Activated T-helper 9 cell treated with anti-CD3 and anti-CD28 coated beads, Interleukin-2, amount 50 U/mL, for 16 hours (primary cell): ENCODE measurements at places on chromosomes 2 and 18.

DNA sequence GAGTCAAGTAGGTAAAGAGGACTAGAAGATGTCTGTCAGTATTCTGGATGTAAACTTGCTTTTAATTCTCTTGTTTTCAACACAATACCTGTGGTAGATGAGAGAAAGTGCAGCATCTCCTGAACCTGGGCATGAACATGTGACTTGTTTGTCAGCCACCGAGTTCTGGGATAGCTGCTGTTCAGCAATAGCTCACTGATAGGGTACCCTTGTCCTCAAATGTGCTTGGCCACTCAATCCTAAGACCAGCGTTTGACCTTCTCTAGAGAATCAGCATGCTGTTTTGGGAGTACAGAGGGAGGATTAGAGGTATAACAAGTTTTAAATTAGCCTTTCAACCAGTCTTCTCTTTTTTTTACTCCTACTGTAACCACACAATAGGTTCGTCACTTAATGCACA is 23.2 kb downstream of the RPIA start:
- DNase-seq, result no peak

GRCh38 chr2:49917654-49918053 is 763.3 kb upstream of the FSHR start:
- no peak for DNase-seq

DNA sequence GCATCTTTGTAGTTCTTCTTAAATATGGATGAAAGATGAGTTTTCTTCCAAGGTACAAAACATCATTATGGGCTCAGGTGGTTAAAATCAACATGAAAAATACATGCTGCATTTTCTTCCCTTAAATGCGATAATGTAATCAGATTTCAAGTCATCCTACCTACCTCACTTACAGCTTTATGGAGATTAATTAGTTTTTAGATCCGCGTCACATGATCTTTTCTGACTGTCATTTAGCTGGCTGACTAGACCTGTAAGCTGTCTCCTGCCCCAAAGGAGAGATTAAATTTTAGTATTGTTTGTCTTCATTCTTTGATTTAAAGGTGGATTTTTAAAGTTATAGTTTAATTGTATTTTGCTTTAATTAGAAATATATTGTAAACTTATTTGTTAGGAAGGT is 678.0 kb upstream of the ZEB2 start:
- no peak for DNase-seq

DNA sequence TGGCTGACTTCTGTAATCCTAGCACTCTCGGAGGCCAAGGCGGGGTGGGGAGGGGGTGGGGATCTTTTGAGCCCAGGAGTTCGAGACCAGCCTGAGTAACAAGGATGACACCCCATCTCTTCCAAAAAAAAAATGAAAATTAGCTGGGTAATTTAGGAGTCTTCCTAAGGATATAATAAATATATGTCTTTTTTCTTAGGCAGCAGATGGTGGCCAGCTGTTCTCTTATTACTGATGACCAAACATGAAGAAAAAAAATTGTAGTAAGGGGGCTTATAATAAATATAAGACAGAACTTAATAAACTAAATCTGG is 4.2 kb upstream of the IMPA2 start:
- no peak for DNase-seq

DNA sequence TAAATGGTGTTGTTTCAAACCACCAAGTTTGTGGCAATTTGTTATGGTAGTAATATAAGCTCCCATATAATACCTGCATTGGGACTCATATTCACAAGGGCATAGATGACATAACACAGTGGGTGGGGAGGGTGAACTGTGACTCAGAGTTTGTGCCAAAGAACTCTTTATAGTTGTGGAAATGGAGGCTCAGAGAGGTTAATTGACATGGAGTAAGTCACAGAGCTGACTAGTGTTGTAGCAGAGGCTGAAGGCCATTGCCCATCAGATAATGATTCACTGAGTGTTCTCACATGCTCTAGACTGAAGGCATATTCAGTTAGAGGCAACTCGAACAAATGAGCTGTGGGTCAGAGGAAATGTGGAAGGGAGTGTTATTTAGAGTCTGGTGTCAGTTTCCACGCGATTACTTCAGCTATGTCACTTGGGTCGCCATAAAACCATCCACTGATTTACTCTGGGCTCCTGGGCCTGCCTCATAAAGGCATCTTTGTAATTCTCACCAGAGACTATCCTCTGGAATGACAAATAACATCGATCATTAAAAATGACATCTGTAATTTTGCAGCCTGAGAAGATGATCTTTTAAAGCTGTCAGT is 264.7 kb downstream of the CCDC85A start:
- DNase-seq, result no peak

DNA sequence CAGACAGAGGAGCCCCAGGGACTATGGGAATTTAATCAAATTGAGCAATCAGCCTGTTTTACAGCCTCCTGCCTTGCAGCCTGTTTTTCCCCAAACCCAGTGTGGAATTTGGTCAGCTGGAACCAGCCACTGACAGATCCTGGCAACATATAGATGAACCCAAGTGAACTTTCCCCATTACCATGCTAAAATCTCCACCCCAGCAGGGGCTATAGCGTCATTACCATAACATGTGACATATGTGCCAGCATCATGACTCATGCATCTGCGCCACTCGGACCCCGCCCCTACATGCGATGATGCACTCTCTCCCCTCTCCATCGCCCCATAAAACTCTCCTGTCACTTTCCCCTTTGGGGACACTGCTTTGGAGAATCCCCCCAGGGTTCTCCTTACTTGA is 17.3 kb upstream of the FEZ2 start:
- no peak for DNase-seq

- DNase-seq, result no peak
These were observed 101.2 kb downstream of the KCTD18 start for GRCh38 chr2:200408428-200409316.

GRCh38 chr18:5052491-5052890 is 144.6 kb downstream of the AKAIN1 start:
- DNase-seq, result no peak

DNA sequence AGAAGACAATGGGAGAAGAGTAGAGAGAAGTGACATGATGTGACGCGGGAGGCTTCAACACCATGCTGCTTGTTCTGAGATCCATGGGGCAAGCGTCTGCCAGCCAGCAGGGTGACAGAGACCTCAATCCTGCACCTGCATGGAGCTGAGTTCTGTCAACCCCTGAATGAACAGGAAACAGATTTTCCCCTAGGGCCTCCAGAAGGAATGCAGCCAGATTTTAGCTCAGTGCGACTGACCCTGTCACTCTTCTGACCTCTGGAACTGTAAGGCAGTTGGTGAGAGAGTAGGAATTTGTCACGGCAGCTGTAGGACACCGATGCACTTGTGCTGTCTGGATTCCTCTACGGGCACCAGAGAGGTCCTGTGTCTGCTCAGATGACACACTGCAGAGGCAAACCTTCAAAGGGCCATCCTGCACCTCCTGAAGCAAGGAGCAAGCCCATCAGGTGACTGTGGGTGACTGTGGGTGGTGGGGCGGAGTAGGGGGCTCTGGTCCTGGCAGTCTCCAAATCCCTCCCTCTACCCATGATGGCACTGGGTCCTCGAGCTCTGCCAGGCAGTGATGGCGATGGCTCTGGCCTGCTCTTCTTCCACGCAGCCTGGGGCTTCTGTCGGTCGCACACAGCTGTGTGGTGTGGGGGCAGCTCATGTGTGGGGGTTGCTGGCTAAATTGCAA is 194.3 kb upstream of the TWIST2 start:
- no peak for DNase-seq

DNA sequence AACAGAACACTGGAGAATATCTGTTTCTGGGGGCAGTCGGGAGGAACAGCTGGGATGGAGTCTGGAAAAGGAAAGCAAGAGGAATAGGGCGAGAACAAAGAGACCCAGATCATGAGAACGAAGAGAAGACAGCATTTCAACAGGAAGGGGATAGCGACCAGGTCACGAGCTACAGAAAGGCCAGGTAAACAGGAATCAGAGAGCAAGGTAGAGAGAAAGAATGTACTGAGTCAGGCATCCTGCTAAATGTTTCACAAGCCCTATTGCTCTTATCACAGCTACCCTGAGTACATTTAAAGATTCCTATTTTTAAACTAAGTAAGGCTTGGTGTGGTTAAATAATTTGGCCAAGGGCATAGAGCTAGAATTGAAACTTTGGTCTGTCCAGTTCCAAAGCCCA is 254.9 kb upstream of the RAB12 start:
- no peak for DNase-seq

DNA sequence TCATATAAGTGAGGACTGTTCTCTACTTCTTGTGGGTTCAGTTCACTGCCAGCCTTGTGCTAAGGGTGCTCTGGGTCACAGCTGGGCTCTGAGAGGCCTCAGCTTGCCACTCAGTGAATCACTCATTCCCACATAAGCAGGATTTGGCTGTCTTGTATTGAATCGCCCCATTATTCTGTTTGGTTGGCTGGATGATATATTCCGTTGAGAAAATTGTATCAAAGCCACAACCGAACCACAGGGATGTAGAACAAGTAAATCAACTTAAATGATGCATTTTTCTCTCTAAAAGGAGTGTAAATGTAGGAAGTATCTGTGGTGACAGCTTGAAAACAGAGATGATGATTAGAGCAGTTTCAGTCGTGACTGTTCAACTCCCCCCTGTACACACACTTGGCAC is 39.6 kb downstream of the TTC39C start:
- DNase-seq, result no peak
